ENCODE measurements at places on chromosomes 16 and 17. TPM values are rescaled to one million over a fixed set of nuclear protein-coding genes. Genes with fewer than 3 reads are reported as not detected.

Gene SLC35G6
- not detected for total RNA-seq

Gene CHAD
- not detected for total RNA-seq

Gene MYH10
- 71.1 TPM for total RNA-seq

Gene SLC6A2
- total RNA-seq = not detected

Gene ACSM5
- 0.12 TPM for total RNA-seq

Gene NTN1
- total RNA-seq = 1.2 TPM

Gene TTLL6
- total RNA-seq = 0.22 TPM

Gene HSD11B2
- 2.2 TPM for total RNA-seq

Gene HCFC1R1
- total RNA-seq = 14.3 TPM

Gene SMARCE1
- total RNA-seq = 123 TPM

Gene HS3ST2
- total RNA-seq = 0.22 TPM

Gene CCL7
- not detected for total RNA-seq

Gene SHISA6
- total RNA-seq = not detected

Gene ANKRD40CL
- total RNA-seq = not detected

Gene LPO
- total RNA-seq = not detected

Gene TBC1D28
- not detected for total RNA-seq

Gene KCNG4
- total RNA-seq = not detected

Gene SDR42E1
- 13.5 TPM for total RNA-seq

Gene XAF1
- not detected for total RNA-seq

Gene CCL13
- total RNA-seq = not detected

Gene TSNAXIP1
- total RNA-seq = 0.52 TPM

Gene MRM1
- total RNA-seq = 13.7 TPM

Gene SLC16A13
- total RNA-seq = 4.1 TPM

Gene TEKT1
- not detected for total RNA-seq

Gene GFOD2
- 20.1 TPM for total RNA-seq

Gene ZSCAN10
- total RNA-seq = not detected

Gene BFAR
- total RNA-seq = 92.0 TPM

Gene SLC9A5
- 0.14 TPM for total RNA-seq

Gene SLC2A4
- total RNA-seq = 0.36 TPM

Gene VAC14
- total RNA-seq = 32.5 TPM

Gene TPSG1
- total RNA-seq = not detected

Gene SLC22A31
- total RNA-seq = not detected

Gene ASIC2
- total RNA-seq = 0.23 TPM

Gene EFCAB5
- total RNA-seq = 0.29 TPM

Gene PLEKHG4
- total RNA-seq = 10.2 TPM

Gene SLC16A6
- 0.07 TPM for total RNA-seq

Gene GAS2L2
- not detected for total RNA-seq

Gene ST6GALNAC2
- 1.4 TPM for total RNA-seq

Data from epithelial cell of proximal tubule (primary cell).